ENCODE measurements at places on chromosomes 16 and 17.

GRCh38 chr17:48045316-48046001 is 2.7 kb upstream of the NFE2L1 start:
- no peak for DNase-seq

DNA sequence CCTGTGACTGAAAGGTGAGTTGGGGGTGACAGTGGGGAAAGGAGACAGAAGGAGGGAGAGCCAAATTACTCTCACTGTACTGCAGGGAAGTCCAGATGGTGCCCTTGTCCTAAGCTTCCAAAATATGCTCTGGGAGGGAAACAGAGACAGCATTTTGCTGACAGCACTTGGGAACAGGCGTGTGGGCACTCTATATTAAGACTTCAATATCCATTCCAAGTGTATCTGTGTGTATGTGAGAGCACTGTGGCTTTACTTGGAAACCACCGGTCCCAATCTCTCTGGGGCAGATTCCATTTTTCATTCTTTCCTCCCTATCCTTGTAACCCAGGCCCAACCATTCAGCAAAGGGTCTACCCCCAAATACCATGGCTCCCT is 407.3 kb downstream of the UTP18 start:
- no peak for DNase-seq

DNA sequence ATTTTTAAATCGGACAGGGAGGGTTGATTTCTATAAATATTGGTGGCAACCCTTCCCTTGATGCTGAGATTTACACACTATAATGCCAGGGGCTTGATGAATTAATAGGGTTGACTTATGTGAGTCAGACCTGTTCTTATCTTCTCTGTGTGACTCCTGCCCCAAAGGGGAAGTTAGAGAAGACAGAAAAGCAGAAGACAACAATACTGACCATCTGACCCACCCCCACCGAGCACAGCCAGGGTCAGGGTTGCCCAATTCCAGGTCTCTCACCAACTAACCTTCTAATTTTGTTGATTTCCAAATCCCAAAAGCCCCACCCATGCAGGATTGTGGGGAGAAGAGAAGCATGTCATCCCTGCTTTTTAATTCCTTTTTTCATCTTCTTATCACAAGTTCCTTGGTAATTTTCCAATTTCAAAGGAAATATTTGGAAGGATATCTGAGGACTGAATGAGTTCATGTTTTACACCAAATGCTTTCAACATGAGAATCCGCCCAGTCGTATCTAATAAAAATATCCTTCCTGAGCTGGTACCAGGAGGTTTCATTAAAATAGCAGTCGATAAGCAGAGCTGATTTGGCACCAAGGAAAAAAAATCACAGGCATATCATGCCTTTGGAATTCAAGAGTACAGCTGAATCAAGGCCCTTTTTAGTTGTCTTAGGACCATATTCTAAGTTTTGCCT is 603.4 kb upstream of the CDH11 start:
- DNase-seq, result no peak

- no peak for DNase-seq
These were observed 33.7 kb downstream of the MBTPS1 start for GRCh38 chr16:84082835-84083569.

- DNase-seq, result no peak
These were observed 38.2 kb upstream of the PHAF1 start for GRCh38 chr16:67071476-67072048.

DNA sequence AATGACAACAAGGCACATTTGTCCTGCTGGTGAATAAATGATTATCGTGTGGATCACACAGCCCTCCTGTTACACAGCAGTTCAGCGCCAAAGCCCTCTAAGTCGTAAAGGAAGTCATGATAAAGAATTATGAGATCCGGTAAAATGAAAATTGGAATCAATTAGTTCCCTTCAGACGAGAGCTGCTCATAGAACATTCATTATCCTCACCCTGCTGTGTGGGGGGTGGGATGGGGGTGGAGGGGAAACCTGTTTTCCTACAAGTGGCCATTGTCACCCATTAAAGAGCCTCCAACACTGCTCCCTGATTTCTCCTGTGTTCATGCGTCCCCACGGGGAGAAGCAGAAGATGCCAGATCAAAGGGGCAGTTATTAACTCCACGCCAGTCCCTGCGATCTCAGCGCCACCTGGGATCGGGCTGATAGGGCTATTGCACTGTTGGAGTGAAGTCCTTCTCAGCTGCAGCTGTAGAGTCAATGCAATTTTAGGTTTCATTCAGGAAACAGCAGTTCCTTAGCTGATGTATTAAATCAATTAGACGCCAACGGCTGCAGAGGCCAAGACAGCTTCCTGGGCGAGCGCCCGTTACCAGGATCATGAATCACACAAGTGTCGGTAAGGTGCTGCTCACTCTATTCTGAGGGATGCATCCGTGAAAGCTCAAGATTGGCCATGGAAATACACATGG is 19.2 kb upstream of the CACNG4 start:
- DNase-seq, result peak; percentile 7

DNA sequence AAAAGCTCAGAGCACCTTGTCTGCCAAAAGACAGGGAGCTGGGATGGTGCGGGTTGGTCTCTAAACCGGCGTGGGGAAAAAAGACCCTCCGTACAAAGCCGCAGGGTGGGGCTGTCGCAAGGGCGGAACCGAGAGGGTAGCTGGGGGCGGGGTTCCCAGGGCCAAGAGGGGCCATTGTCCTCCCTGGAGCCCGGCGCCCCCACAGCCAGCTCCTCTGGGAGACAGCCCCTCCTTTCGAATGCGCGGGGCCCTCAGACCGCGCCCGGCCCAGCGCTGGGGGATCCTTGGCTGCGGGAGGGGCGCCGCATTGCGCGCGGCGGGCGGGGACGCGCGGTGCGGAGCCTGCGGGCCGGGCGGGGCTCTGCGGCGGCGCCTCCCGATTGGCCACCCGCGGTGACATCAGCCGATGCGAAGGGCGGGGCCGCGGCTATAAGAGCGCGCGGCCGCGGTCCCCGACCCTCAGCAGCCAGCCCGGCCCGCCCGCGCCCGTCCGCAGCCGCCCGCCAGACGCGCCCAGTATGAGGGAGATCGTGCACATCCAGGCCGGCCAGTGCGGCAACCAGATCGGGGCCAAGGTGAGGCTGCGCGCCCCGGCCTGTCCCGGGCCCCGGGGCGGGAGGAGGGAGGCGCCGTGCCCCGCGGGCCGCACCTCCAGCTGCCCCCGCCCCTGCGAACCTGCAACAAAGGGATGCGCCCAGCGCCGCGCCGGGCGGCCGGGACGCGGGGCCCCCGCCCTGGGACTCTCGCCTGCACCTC is at the start of gene TUBB3:
Gene TUBB3 (plus strand): TSS at position 459 of the 756 bp plus-strand sequence. CDS start 60 bp downstream, at position 519.
- DNase-seq, result no peak

- DNase-seq, result no peak
These were observed 12.4 kb downstream of the CCDC43 start for GRCh38 chr17:44677136-44677535.

DNA sequence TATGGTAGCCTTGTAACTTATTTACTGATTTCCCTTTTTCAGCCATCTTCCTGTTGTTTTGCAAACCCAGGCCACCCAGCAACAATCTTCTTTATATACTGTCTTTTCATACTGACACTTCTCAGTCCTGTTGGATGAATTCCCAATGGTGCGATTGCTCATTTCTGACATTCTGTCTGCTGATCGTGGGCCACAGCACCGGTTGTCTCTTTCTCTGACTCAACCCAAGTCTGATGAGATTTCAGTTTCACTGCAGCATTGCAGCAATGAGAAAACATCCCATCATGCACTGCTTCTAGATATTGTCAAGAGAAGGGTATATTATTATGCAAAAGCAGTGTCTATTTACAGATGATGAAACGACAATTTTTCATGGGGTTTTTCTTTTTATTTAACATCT is 349.2 kb upstream of the HSBP1 start:
- peak; percentile 1 for DNase-seq

DNA sequence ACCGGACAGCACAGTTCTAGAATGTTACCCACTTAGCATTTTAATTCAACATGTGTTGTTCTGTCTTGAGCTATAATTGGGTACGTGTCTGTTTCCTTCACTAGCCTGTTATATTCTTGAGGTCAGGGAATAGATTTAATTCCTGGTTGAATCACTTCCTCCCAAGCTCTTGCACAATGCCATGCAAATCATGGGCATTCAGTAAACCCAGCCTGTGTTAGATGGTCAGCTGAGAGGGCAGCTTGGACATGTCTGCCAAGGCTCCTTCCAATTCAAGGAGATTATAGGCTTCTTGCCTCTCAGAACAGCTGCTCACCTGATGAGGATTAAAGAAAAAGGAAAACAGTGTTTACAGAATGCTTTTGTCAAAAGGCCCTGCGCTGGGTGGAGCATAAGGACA is 12.6 kb downstream of the C1QTNF1 start:
- DNase-seq, result no peak

- DNase-seq, result no peak
These were observed 30.9 kb downstream of the TBCD start for GRCh38 chr17:82782657-82783207.

DNA sequence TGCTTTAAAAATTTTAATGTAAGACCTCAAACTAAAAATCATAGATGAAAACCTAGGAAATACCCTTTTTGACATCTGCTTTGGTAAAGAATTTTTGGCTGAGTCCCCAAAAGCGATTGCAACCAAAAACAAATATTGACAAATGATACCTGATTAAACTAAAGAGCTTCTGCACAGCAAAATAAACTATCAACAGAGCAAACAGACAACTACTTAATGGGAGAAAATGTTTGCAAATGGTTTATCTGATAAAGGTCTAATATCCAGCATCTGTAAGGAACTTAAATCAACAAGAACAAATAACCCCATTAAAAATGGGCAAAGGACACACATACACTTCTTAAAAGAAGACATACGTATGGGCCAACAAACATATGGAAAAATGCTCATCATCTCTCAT is 242.5 kb downstream of the BCAS3 start:
- no peak for DNase-seq

- DNase-seq, result peak; percentile 77
These were observed 12.0 kb downstream of the TBC1D24 start for GRCh38 chr16:2486645-2487516.

DNA sequence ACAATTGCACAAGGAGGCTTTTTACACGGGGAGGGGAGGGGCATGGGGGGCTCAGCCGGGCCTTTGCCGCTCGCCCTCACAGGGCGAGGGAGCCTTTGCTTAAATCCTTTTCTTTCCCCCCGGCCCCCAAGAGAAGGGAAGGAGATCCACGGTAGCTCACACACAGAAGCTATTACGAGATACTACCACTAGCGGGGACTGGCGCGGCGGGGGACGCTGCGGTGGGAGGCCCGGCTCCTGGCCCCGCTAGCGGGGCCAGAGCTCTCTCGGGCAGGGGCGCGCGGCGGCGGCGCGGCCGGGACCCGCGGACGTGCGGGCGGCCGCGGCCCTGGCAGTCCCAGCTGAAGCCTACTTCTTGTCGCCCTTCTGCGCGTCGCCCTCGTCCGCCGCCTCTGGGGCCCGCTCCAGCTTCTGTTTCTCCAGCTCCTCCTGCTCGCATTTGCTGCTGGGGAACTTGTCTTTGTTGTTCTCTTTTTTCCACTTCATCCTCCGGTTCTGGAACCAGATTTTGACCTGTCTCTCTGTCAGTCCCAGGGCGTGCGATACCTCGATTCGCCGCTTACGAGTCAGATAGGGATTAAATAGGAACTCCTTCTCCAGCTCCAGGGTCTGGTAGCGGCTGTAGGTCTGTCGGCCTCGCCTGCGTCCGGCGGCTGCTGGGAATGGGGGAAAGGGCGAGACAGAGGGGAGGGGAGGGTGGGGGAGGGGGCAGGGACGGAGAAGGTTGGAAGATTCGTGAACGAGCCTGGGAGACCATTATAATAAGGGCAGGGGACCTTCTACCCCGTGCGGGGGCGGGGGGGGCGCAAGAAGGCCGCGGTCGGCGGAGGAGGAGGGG is 2.0 kb downstream of the HOXB8 start:
- DNase-seq, result peak; percentile 46

GRCh38 chr17:11986942-11987329 is 10.3 kb downstream of the ZNF18 start:
- DNase-seq, result no peak

DNA sequence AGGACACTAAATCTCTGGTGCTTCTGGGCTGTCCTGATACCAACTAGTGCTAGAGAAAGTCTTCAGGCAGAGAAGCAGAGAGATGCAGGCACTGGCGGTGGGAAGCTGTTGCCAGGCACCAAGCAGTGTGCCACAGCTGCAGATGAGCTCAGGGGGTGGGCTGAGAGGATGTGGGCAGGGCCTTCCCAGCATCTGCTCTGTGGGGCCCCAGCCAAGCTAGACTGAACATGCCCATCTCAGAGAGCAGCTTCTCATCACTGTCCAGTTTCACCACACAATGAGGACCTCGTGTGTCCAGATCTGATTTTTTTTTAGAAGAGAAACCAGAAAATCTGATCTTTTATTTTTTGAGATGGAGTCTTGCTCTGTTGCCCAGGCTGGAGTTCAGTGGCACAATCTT is 17.1 kb downstream of the PSKH1 start:
- DNase-seq, result no peak

DNA sequence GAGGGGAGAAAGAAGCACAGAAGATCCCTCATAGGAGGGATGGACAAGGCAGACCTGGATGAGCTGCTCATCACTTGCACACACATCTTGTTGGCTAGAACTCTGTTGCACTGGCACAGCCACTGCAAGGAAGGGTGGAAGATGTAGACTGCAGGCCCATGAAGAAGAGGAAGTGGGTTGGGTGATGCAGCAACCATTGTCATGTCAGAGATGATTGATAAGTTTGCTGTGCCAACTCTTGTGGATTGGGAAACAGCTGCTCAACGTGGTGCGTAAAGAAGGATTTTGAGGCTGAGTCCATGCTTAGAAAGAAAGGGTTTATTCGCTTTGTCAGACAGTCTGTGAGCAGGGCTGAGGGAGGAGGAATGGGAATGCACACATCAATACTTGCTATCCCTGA is 161.4 kb upstream of the MPHOSPH6 start:
- DNase-seq, result no peak

DNA sequence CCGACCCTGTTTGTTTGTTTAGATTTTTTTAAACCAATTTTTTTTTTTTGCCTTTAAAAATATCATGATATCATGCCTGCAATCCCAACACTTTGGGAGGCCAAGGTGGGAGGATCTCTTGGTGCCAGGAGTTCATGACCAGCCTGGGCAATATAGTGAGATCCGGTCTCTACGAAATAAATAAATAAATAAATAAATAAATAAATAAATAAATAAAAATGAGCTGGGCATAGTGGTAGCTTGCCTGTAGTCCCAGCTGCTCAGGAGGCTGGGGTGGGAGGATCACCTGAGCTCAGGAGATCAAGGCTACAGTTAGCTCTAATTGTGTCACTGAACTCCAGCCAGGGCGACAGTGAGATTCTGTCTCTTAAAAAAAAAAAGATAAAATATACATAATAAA is 8.1 kb upstream of the IGF2BP1 start:
- no peak for DNase-seq

DNA sequence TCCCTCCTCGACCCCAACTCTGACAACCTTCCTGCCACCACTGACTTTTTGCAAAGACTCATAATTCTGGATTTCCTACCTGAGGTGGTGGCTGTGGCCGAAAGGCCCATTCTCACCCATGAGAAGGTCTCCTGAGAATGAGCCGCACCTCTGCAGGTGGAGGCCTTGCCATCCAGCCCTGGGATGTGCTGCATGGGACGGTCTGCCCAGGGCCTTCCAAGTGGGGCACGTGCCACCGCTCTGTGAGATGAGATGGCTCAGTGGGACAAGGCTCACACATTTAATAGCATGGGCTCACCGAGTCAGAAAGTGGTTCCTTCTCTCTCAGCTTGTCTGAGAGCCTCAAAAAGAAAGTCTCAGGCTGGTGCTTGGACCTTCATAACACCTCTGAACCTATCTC is 112.8 kb downstream of the AMFR start:
- no peak for DNase-seq
